ENCODE measurements at places on chromosomes 3 and 15.

GRCh38 chr3:170196833-170197232 is 15.3 kb upstream of the PHC3 start:
- DNase-seq, result no peak

DNA sequence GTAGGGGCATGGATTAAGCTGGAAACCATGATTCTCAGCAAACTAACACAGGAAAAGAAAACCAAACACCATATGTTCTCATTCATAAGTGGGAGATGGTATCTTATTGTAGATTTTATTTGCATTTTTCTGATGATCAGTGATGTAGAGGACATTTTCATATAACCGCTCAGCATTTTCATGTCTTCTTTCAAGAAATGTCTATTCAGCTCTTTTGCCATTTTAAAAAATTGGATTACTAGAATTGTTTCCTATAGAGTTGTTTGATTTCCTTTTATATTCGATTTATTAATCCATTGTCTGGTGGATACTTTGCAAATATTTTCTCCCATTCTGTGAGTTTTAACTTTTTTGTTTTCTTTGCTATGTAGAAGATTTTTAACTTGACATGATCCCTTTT is 682.2 kb upstream of the BCHE start:
- no peak for DNase-seq

DNA sequence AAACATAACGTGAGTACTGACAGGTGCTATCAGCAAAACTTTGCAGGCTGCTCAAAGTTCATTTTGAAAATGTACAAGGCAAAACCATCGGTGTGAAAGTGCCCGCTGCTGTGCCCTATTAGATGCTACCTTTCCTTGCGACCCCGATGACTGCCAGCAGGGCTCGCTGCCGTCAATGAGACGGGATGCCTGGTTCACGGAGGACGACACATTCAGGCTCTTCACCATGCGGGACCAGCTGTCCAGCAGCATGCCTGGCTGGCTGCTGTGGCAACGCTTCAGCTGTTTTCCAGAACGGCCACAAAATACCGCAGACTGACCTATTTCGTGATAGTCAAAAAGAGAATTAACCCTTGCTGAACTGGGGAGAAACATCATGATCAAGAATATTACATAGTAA is 92.7 kb upstream of the OCA2 start:
- DNase-seq, result no peak

DNA sequence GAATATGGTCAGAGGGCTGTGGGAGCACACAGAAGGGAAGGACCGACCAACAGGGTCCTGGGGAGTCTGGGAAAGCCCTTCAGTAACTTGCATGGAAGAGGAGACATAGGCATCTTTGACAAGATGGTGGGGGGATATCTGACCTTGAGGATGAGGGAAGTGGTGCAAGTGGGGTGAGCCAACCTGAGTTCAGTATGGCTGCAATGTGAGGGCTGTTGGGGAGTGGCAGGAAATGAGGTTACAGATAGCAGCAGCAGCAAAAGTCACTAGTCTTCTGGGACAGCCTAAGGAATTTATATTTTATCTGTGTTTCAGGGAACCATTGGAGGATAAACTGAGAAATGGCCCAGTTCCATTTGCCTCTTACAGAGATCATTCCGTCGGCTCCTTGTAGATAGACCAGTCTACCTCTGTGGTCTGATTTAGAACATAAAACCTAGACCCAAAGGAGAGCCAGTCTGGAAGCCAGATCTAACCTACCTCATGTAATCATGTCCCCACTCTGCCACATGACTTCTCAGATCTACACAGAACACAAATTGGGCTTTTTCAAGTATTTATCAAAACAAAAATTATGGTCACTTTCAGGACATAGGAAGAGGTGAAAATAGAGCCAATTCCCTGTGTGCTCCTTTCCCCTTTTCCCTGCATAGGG is 75.6 kb downstream of the ST6GAL1 start:
- no peak for DNase-seq

DNA sequence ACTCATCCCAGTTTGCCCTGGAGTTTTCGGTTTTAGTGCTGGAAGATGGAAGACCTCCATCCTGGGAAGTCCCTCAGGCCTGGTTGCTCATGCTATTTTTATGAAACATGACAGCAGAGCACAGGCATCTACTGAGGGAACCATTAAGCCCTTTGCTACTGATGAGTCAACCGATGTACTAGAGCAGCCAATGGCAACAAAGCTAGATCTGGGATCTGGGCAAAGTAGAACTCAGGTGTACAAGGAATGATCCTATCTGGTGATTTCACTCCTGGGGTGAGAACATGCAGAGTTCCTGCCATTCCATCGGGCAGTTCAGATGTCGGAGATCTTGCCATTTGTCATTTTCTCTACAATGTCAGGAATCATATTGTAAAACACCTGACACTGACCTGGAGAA is 166.2 kb upstream of the NSMCE3 start:
- DNase-seq, result no peak

DNA sequence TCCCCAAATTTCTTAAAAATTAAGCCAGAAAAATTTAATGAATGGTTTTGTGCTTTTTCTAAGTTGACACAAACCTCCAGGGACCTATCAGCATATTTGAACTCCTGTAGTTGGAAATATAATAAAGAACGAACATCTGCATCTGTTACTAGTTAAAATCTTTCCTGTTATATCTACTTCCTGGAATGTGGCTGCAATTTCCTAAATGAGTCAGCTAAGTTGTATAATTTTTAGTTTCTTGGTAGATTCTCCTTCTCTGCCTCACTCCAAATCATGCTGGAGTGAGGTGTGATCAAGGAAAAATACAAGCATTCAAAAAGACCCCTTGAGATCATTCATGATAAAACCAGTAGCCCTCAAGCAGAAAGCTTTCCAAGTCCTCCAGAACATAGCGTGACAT is 106.2 kb upstream of the MCTP2 start:
- DNase-seq, result no peak

- no peak for DNase-seq
Observed at GRCh38 chr3:87805670-87806069, 253.1 kb downstream of the CGGBP1 start.

GRCh38 chr3:197428117-197428801 is 127.5 kb downstream of the BDH1 start:
- peak; percentile 47 for DNase-seq

- DNase-seq, result no peak
Observed at GRCh38 chr3:183244981-183245476, 8.0 kb upstream of the B3GNT5 start.

DNA sequence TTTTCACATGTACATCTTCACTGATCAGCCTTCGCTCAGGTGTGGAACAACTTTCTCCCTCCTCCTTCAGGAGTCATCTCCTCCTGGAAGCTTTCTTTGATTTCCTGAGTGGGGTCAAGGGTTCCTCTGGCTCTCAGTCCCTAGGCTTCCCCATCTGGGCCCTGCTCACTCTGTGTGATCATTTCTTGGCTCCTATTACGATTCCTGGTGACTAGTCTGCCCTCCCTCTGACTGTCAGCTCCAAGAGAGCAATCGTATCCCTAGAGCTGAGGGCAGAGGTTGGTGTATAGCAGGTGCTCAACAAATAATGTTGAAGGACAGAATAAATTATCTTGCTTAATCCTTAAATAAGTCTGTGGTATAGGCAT is 15.3 kb upstream of the PRKCD start:
- no peak for DNase-seq

- DNase-seq, result no peak
Observed at GRCh38 chr15:98682992-98683701, 34.8 kb downstream of the IGF1R start.

DNA sequence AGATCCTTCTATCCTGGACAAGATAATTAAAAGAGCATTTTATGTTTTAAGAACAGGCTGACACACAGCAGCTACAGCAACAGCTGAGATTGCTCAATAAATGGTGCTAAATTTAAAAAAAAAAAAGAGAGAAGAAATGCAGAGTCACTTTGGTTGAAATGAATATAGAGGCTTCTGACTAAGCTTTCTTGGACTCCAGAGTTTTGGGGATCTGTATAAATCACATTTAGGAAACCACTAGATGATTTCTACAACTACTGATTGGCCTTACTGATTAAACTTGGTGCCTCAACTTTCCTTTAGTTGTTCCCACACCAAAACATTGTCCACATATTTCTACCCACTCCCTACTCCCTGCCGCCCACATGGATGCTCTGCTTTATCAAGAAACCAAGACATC is 132.9 kb upstream of the ZBTB20 start:
- no peak for DNase-seq

DNA sequence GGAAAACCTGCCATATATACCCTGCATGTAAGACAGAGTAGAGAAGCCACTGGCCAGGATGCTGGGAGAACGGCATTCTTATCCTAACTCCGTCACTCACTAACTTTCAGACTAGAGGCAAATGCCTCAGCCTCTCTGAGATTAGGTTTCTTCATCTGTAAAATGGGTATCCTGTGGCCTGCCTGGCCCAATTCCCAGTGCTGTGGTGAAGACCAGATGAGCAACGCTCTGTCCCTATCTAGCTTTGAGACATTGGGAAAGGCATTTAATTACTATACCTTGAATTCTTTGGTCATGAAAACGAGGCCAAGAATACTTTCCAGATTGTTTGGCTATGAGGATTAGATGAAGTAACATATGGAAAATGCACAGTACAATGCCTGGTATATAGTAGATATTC is 35.9 kb downstream of the CEMIP start:
- DNase-seq, result no peak

- DNase-seq, result no peak
Observed at GRCh38 chr15:60219866-60220265, 177.9 kb downstream of the ANXA2 start.

GRCh38 chr3:108590460-108590859 is 938 bp downstream of the DZIP3 start:
- DNase-seq, result no peak

DNA sequence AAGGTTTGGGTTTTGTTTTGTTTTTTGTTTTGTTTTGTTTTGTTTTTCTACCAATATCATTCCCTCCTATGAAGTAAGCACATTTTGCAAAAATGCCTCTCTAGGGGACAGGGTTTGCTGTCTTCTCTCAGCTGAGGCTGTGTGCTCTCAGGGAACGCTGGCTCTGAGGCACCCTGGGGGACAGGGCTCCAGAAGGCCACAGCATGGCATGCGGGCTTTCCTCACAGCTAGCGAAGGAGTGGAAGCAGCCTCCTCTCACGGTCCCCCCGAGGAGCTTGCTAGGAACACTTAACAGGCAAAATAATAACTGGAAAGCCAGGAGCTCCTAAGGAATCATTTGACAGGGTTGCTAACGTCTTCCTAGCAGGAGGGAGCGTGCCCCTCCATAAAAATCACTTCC is 227.7 kb upstream of the ST8SIA2 start:
- DNase-seq, result no peak

DNA sequence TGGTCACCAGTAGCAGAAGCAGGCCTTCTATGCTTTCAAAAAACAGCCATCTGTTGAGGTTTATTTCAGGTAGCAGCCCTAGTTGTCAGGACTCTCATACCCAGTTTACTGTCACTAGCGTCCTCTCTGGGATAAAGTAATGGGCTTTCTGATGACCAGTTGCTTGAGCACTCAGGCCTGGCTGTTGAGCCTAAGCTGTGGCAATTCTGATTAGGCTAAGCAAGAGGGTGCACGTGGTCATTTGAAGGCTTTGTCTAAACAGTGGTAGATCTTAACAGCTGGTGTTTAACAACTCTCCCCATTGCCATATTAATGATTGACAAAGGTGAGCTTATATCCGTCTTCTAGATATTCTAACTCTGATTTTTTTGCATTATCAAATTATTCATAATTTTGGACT is 132.9 kb upstream of the TMCO5A start:
- DNase-seq, result no peak

- DNase-seq, result no peak
Observed at GRCh38 chr3:178795349-178795748, 259.1 kb downstream of the KCNMB2 start.

DNA sequence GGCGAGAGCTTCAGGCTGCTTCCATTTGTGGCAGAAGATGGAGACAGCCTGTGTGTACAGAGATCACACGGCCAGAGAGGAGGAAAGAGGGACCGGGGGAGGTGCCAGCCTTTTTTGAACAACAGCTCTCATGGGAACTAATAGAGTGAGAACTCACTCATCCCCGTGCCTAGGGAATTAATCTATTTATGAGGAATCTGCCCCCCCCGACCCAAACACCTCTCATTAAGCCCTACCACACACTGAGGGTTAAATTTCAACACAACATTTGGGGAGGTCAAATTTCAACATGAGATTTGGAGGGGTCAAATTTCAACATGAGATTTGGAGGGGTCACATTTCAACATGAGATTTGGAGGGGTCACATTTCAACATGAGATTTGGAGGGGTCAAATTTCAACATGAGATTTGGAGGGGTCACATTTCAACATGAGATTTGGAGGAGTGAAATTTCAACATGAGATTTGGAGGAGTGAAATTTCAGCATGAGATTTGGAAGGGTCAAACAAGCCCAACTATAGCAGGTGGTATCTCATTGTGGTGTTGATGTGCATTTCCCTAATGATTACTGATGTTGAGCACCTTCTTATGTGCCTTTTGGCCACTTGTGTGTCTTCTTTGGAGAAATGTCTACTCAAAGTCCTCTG is 20.6 kb upstream of the RFTN1 start:
- DNase-seq, result no peak

DNA sequence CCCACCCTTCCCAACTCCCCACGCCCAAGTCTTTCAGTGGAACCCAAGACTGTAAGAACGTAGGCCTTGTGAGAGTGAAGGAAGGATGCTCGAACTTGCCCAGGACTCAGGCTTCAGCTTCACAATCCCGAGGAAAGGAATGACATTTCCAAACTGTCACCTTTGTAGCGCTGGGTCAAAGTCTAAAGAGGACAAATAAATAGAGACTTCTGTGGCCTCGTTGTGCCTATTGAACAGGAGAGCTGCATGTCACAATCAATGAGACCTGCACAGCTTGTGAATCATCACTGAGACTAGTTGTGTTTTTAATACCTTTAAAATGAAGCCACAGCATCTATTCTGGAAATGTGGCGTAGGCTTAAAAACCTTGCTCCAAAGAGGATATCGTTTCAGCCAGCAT is 222.8 kb upstream of the ST8SIA2 start:
- DNase-seq, result no peak

GRCh38 chr3:154616298-154616697 is 186.3 kb upstream of the GPR149 start:
- DNase-seq, result no peak

- DNase-seq, result no peak
Observed at GRCh38 chr15:82943176-82943575, 9.3 kb downstream of the HOMER2 start.

DNA sequence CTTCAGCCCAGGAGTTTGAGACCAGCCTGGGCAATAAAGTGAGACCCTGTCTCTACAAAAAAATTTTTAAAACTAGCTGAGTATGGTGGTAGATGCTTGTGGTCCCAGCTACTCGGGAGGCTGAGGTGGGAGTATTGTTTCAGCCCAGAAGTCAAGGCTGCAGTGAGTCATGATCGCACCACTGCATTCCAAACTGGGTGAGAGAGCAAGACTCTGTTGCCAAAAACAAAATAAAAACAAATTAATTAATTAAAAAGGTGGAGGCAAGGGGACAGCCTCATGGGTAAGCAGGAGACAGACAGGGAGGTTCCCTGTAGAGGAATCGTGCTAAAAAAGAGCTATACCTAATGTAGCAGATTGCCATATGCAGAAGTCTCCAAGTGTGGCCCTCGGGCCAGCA is 12.6 kb downstream of the HAPLN3 start:
- no peak for DNase-seq
